ENCODE measurements at places on chromosomes 1 and 21.
A peak's percentile ranks its signal among the peaks of the same experiment; 100 is the strongest.

DNA sequence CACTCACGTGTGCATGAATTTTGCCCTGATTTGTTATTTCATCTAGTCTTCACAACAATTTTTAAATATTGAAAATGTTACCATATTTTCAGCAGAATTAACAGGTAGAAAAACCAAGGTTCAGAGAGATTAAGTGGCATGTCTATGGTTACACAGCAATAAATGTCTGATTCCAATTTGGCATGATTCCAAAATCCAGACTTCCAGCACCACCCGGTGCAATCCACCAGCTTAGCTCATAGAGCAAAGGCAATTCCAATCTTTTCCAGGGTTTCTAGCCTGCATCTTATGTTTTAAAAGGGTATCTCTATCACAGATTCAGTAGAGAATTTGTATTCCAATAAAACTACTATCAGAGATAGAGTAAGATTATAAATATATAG is 161.8 kb downstream of the TPR start:
- no peak for DNase-seq

DNA sequence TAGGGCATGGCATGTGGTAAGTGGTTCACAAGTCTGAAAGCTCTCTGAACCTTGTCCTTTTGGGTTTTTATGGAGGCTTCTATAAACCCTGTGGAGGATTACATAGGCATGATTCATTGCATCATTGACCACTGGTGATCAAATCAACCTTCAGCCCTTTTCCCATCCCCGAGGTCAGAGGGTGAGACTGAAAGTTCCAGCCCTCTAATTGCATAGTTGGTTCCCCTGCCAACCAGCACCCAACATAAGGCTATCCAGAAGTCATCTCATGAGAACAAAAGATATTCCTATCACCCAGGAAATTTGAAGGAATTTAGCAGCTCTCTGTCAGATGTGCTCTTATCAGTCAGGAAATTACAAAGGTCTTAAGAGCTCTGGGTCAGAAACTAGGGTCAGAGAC is 89.5 kb upstream of the ARTN start:
- DNase-seq: peak; percentile 18

- no peak for DNase-seq
Measured at GRCh38 chr1:25008192-25008485, 78.1 kb upstream of the RUNX3 start.

- no peak for DNase-seq
Measured at GRCh38 chr1:178637841-178638240, 87.2 kb upstream of the RALGPS2 start.

DNA sequence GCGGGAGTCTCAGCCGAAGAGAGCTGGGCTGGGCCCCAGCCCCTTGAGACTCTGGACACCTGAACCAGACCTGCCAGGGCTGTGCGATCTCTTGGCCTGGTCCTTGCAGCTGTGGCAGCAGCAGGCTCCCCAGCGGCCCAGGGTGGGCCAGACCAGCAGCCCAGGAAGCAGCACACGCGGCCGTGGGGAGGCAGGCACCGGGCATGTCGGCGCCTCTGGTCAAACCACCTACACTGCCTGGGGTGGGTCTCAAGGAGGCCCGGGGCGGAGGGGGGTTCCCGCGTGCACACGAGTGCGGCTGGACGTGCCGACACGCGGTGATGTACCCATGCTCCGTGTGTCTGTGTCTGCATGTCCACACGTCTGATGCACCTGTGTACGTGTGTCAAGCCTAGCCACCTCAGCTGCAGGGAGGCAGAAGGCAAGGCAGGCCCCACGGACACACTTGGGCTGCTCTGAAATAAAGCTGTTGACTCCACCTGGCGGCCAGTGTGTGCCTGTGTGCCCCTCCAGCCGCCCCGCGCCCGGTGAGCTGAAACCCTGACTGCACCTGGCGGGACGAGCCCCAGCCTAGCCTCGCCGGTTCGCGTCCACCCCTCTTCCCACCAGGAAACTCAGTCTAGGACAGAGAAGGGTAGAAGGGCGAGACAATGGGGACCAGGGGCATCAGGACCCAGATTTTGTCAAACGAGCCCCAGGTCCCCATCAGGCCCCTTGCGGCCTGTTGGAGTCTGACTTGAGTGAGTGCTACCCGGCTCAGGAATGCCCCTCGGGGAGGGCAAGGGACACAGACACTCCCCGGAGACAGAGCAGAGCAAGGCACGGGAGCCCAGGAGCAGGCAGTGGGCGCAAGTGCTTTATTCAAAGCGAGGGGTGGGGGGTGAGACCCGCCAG is 11.6 kb downstream of the SCNN1D start:
- peak; percentile 86 for DNase-seq

DNA sequence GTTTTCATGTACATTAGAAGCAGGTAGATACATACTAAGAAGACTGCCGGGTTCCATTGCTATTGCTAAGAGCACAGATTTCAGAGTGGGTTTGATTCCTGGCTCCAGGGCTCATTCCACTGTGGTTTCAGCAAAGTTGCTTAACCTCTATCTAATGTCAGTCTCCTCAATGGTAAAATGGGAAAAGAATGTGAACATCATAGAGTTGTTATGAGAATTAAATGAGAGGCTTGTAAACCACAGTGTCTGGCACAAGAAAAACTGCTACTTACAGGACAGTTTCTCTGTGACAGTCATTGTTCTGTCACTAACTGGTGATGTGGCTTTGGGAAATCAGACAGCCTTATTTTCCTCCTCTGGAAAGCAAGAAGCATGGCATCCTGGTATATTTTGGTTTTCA is 10.7 kb upstream of the PLXNA2 start:
- no peak for DNase-seq

- DNase-seq: no peak
Measured at GRCh38 chr1:152679459-152679858, 4.4 kb downstream of the LCE2C start.

- no peak for DNase-seq
Measured at GRCh38 chr1:196105901-196106300, 502.3 kb downstream of the KCNT2 start.

- no peak for DNase-seq
Measured at GRCh38 chr21:24205319-24205718, 1402.0 kb downstream of the MRPL39 start.

DNA sequence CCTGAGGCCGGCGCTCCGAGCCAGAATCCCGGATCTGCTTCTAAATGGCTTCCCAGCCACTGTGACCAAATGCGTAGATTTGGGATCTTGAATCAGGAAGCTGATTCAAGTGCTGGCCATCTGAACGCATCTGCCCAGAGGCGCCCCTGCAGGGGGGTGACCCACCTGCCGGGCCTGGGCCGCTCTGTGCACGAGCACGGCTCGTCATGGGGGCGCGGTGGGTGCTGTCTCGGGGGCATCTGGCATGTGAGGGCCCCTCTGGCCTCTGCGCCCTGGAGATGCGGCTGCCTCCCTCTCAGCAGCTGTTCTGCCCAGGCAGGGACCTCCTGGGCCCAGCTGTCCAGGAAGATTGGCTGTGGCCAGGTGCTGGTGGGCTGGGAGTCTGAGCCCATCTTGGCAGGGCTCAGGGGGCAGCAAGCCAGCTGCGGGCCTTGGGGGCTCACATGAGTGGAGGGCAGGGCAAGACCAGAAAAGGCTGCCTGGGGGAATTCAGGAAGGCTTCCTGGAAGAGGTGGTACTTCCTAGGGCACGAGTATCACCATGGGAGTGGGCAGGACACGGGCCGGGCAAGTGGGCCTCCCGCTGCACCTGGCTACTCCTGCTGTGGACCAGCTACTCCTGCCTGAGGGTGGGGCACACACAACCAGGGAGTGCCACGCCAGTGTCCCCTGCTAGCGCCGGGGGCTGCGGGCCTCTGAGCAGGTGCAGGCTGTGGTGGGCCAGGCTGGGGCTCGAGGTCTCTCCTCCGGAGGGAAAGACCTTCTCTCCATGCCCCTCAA is 25.1 kb downstream of the PLCH2 start:
- DNase-seq: no peak

DNA sequence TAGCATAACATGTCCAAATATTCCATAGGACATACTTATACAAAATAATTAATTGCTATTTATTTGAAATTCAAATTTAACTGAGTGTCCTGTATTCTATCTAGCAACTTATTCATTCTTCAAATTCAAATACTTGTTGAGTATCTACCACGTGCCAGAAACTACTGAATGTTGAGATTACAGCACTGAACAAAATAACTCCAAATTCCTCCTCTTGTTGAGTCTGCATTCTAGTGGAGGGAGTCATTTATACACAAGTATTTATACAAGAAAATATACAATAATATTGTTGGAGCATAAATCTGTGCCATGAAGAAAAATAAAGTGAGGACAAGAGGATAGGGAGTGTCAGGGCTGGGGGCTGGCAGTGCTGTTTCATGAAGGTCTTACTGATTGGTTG is 43.7 kb upstream of the CDC42BPA start:
- no peak for DNase-seq

GRCh38 chr1:111624382-111624781 is 4.8 kb downstream of the RAP1A start:
- no peak for DNase-seq

DNA sequence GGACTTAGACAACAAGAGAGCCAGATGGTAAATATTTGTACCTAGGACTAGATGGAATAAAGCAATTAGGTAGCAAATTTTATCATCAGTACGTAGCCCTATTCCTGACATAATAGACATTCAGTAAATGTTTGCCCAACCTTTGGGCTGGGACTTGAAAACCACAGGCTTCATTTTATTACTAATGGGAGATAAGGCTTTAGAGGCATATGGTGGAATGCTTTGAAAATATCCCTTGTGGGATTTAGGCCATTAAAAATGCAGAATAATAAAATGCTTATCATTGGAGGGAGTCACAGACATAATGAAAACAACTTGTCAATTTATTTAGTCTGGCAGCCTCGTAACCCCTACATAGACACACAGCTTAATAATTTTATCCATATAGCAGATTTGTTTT is 296.1 kb upstream of the SPAG17 start:
- no peak for DNase-seq

- DNase-seq: no peak
Measured at GRCh38 chr1:211479624-211480023, 12.3 kb downstream of the RD3 start.

DNA sequence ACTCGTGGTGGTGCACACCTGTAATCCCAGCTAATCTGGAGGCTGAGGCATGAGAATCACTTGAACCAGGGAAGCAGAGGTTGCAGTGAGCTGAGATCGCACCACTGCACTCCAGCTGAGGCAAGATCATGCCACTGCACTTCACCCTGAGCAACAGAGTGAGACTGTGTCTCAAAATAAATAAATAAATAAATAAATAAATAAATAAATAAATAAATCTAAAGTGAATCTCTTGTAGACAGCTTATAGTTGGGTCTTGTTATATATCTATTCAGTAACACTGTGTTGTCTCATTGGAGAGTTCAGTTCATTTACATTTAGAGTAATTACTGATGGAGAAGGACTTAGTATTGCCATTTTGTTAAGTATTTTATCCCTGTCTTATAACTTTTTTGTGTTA is 258.4 kb downstream of the LRRC40 start:
- no peak for DNase-seq

DNA sequence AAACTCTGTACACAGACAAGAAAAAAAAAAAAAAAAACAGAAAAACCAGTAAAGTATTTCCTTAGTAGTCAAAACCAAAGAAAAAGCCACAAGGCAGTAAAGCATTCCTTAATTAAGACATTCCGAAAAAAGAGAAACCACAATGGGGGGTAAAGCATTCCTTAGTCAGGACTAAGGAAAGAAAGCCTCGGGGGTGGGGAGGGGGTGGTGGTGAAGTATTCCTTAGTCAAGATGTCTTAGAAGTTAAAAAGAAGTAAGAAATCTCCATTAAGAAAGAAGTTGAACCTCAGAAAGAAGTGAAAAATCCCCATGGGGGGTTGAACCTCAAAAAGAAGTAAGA is 28.2 kb upstream of the FMO1 start:
- no peak for DNase-seq

DNA sequence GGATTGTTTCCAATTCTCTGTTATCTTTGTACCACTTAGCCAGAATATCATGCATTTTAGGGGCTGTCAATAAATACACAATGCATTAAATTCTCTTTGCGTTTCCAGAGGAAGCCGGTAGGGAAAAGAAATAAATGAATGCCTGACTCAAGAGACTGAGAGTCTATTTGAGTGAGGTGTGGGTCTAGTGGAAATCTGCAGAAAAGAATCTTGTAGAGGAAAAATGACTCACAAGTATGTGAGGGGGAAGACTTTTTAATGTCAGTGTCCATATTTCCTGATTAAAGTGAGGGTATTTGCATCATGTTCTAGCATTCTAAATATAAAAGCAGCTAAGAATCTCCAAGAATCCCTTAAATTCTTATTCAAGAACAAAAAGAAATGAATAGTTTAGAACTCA is 271.1 kb downstream of the PTPRC start:
- DNase-seq: no peak

GRCh38 chr1:162753998-162754585 is 36.4 kb upstream of the HSD17B7 start:
- DNase-seq: no peak

- DNase-seq: no peak
Measured at GRCh38 chr1:178019622-178020021, 49.8 kb upstream of the SEC16B start.

GRCh38 chr1:115946116-115946515 is 30.2 kb upstream of the SLC22A15 start:
- DNase-seq: no peak

- peak; percentile 68 for DNase-seq
Measured at GRCh38 chr1:112298558-112298957, 97.5 kb upstream of the CTTNBP2NL start.

DNA sequence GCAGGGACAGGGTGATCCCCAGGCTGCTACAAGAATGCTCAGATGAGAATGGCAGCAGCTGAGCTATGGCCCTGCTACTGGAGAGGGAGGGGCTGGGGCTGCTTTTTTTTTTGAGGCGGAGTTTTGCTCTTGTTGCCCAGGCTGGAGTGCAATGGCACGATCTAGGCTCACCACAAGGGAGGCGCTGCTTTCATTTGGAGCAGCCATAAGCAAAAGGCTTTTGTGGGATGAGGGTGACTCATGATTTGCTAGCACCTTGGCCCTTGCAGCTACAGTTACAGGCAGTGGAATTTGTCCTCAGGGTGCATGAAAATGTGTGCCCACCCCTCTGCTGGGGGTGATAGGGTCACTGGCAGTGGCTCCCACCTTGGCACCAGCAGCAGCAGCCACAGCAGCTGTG is 32.4 kb upstream of the CYP4A22 start:
- no peak for DNase-seq

DNA sequence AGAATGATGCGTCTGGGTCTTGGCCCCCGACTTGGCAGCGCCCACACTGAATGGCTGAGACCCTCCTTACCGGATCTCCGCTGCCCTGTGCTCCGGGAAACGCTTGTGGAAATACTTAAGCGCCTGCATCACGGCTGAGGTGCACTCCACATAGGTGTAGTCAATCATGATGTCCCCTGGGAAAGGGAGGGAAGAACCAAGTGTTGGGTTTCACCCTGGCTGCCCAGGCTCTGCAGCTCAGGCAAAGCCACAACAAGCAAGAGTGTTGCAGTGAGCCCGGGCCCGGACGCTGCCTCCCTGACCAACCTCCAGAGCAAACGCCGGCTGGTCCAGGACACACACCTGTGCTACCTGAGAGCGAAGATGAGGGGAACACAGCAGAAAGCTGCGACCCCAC is 21.5 kb upstream of the SPATC1L start:
- no peak for DNase-seq

GRCh38 chr1:12052997-12053686 is 10.0 kb upstream of the TNFRSF8 start:
- no peak for DNase-seq
